ENCODE measurements at places on chromosomes 16 and 17.
A peak's percentile ranks its signal among the peaks of the same experiment; 100 is the strongest.

DNA sequence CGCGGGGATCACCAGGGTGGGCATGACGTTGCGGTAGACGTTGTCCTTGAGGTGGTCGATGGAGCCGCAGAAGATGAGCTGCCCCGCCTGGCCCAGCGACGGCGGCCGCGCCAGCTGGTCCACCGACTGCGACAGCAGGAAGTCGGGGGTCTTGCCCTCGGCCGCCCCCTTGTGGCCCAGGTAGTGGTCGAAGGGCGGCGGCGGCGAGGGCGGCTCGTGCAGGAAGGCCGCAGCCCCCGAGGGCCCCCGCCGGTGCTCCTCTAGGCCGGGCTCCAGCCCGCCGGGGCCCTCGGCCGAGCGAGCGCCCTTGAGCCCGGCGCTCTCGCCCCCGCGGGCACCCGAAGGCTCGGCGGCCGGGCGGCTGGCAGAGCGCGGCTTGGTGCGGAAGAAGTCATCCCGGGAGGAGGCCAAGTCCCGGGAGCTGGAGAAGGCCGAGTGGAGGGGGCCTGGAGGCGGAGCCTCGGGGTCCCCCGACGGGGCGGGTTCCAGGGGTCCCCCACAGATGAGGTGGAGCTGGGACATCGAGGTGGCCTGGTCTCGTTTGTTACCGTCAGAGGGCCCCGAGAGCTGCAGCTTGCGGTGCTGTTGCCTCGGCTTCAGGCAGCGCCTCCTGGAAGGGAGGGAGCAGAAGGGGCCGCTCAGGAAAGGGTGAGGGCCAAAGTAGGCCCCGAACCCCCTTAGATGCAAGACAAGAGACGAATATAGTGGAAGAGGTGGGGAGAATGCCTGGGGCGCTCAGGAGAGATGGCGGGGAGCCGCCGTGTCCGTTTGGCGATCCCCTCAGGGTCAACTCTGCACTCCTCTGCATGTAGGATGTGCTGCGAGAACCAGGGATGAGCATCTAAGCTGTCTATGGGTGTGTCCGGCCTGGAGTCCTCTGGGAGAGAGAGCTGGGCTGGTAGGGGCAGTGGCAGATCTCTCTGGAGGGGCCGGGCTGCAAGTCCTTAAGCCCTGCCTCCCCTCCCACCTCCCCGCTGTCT, 8.8 kb downstream of the FAM171A2 start:
- peak; percentile 59 for DNase-seq

- no peak for DNase-seq
These were observed 16.4 kb upstream of the SLC16A11 start for GRCh38 chr17:7060165-7060891.

DNA sequence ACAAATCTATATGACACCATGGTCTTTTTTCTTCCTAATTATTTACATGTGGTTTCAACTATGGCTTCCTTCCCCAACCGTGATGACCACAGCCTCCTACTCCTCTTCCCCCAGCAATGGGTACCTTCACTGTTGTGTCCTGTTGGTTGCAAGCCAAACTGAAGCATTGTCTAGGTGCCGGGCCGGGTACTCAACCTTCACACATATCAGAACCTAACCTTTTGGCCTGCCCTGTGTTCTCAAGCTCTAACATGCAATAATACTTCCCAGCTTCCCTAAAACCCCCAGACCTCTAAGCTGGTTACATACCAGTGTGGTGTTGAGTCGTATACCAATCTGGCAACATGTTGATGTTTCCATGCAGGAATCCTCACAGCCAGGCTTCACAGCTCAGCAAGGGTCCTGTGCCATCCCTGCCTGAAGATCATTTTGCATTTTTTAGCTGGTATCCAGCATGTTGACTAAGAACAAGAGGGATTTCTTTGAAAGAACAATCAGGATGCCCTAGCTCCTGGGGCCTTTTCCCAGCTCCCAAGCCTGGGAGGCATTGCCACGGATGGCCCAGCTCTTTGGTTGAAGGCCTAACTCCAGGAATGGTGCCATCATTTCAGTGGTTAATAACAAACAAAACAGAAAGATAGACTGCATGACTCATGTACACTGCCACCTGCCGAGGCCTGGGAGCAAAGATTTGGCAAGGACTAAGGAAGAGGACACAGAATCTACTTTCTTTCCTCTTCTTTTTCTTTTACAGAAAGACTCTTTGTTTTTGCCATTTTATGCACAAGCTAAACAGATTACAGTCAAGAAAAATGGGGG, 373.7 kb upstream of the SALL1 start:
- no peak for DNase-seq

- no peak for DNase-seq
These were observed 191.4 kb downstream of the SLC39A11 start for GRCh38 chr17:72901083-72901482.

- no peak for DNase-seq
These were observed 72.0 kb upstream of the DNAJA2 start for GRCh38 chr16:47045459-47045858.

DNA sequence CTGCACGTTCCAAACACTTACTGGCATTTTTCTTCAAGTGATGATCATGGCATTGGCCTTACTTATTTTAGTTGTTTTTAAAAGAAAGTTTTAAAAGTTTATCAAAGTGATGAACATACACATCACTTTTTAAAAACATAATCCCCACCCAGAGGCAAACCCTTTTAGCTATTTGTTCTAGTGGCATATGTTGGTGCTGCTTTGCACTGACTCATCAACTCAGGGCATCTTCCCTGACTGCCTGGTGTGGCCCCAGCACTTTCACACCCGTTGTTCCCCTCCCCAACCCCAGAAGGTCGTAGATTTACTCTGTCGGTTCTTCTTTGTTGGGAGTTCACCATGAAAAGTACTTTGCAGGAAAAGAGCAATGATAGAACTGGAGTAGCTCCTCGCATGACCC, 161.3 kb downstream of the RPTOR start:
- DNase-seq: no peak

DNA sequence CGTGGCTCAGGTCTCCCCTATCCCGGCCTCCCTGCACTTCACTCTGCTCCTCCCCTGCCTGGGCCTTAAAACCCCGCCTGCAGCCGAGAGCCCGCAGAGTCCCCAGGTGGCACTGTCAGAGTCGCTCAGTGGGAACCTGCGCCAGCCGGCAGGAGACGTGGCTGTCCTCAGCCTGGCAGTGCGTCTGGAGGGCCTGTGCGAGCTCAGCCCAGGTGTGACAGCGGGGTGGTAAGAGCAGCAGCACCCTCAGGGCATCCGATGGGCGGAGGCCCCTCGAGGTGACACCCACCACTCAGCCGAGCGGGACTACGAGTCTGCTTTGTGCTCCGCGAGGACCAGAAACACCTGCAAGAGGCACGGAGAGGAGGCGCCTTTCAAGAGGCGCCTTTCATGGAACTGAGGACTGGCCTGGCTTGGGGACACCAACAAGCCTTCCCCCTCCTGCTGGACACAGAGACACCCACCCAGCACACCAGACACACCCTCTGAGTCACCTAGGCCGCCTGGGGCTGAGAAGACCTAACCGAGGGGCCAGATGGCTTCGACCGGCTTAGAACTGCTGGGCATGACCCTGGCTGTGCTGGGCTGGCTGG, at the start of gene CLDN9:
Gene CLDN9 (plus strand): TSS at position 96 of the 593 bp plus-strand sequence. CDS start 440 bp downstream, at position 536.
- DNase-seq: no peak

Data from CD4-positive, alpha-beta T cell treated with Interleukin-17A for 1 hour (primary cell).